ENCODE measurements at places on chromosomes 7 and 10. TPM values are rescaled to one million over a fixed set of nuclear protein-coding genes. Genes with fewer than 3 reads are reported as not detected.

- DNase-seq, result no peak
Measured at GRCh38 chr7:117038408-117038807, 85.1 kb downstream of the ST7 start.

DNA sequence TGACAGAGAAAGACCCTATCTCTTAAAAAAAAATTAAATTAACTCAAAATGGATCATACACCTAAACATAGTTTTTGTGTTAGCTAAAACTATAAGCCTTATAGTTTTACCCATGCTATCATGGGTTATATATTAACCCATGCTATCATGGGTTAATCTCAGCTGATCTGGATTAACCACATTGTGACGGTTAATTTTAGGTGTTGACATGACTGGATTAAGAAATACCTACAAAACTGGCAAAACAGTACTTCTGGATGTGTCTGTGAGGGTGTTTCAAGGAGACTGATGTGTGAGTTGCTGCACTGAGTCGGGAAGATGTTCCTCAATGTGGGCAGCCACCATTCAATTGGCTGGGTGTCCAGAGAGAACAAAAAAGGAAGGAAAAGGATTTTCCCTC lies 44.3 kb upstream of the FXYD4 start:
- no peak for DNase-seq

DNA sequence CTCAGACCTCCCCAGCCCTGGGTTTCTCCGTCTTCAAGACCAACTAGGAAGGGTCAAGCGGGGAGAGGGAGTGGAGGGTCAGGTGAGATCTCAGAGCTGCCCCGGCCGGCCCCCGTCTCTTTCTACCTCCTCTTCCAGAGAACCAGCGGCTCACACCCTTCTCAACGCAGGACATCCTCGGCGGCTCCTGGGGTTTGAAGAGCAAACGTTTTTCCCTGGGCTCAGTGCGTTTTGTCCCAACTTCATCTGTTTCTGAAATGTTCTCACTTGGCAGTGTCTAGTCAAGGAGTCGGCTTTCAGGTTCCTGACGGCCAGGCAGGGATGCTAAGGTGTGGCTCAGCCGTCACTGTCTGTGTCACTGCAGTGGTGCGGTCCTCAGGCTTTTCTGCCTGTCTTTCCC lies 416.4 kb upstream of the FOXK1 start:
- no peak for DNase-seq

DNA sequence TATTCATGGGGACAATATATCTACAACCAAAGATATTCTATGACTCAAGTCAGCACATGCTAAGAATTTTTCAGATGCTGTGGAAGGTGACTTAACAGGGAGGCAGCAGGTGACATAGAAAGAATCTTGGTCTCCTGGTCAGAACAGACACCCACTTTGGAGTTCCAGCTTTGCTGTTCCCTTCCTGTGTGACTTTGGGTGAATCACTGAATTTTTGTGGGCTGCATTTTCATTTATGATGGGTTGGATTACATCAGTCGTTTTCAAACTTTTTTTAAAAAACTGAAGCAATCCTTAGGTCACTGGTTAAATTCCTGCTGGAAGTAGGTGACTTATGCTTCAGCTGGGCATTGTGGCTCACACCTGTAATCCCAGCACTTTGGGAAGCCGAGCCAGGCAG lies 24.9 kb downstream of the RGR start:
- DNase-seq, result no peak

- DNase-seq, result no peak
Measured at GRCh38 chr7:45888185-45888992, at the start of gene IGFBP1. Gene IGFBP1 (plus strand): TSS chr7:45888488. CDS start chr7:45888653, 165 bp downstream.

DNA sequence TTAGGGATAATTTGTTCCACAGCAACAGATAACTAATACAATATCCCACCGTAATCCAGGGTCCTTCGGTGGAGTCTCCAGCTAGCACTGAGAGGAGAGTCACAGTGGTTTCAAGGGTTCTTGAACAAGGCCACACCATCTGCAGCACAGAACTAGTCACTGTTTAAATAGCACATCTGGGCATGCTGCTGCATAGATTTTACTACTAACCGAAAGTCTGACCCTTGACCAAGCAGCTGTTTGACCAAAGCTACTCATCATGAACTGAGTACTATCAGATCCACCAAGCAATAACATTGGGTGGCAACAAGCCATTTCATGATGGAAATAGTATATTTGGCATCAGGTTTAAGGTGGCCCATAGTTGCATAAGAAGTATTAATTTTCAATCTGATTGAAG lies 53.2 kb downstream of the ANKMY2 start:
- no peak for DNase-seq

- no peak for DNase-seq
Measured at GRCh38 chr7:101990811-101991418, 173.5 kb downstream of the CUX1 start.

IGF2BP3 gene
- polyA plus RNA-seq, result not detected

ZMIZ2 gene
- polyA plus RNA-seq, result 11.6 TPM

PLCE1 gene
- polyA plus RNA-seq, result 1.5 TPM

PHKG1 gene
- polyA plus RNA-seq, result 2.9 TPM

PLEKHS1 gene
- polyA plus RNA-seq, result 4.1 TPM

Data from aorta (tissue), 5 donors.